ENCODE measurements at places on chromosomes 4 and X. TPM values are rescaled to one million over a fixed set of nuclear protein-coding genes. Genes with fewer than 3 reads are reported as not detected.

SPATA18 gene
- 2.3 TPM for total RNA-seq

SAGE1 gene
- not detected for total RNA-seq

TFE3 gene
- 21.9 TPM for total RNA-seq

PLS3 gene
- total RNA-seq = 50.3 TPM

AMTN gene
- not detected for total RNA-seq

TCEAL4 gene
- total RNA-seq = 68.0 TPM

HNRNPD gene
- 110 TPM for total RNA-seq

FGG gene
- not detected for total RNA-seq

MAGEB1 gene
- not detected for total RNA-seq

MFAP3L gene
- total RNA-seq = 1.2 TPM

HCCS gene
- total RNA-seq = 56.0 TPM

Measured in cardiac septum (tissue), 1 donor.